Esophagus squamous epithelium (tissue), 5 donors: ENCODE measurements at places on chromosomes 5 and 9. TPM values are rescaled to one million over a fixed set of nuclear protein-coding genes. Genes with fewer than 3 reads are reported as not detected.

GRCh38 chr9:103674271-103674670 is 419.8 kb upstream of the SMC2 start:
- no peaks in the 10 kb centered on the region for H3K36me3 ChIP-seq
- no peaks in the 10 kb centered on the region for H3K4me1 ChIP-seq
- H3K27ac ChIP-seq: no peak overlapping the region
- H3K4me3 ChIP-seq: no peak overlapping the region
- no peaks in the 10 kb centered on the region for H3K27me3 ChIP-seq

GRCh38 chr5:763998-764781 is 20.3 kb downstream of the ZDHHC11B start:
- DNase-seq: no peak
- peaks cover 18% of the 10 kb centered on the region for H3K36me3 ChIP-seq
- H3K27me3 ChIP-seq: no peaks in the 10 kb centered on the region
- H3K4me1 ChIP-seq: peaks cover 17% of the 10 kb centered on the region
- no peak overlapping the region for H3K4me3 ChIP-seq

GRCh38 chr5:16930496-16930895 is 5.6 kb downstream of the MYO10 start:
- H3K36me3 ChIP-seq: no peaks in the 10 kb centered on the region
- no peak overlapping the region for H3K4me3 ChIP-seq
- peaks cover 48% of the 10 kb centered on the region for H3K4me1 ChIP-seq
- no peak for DNase-seq

GRCh38 chr9:2765250-2765880 is 48.1 kb downstream of the KCNV2 start:
- H3K4me1 ChIP-seq: no peaks in the 10 kb centered on the region

DNA sequence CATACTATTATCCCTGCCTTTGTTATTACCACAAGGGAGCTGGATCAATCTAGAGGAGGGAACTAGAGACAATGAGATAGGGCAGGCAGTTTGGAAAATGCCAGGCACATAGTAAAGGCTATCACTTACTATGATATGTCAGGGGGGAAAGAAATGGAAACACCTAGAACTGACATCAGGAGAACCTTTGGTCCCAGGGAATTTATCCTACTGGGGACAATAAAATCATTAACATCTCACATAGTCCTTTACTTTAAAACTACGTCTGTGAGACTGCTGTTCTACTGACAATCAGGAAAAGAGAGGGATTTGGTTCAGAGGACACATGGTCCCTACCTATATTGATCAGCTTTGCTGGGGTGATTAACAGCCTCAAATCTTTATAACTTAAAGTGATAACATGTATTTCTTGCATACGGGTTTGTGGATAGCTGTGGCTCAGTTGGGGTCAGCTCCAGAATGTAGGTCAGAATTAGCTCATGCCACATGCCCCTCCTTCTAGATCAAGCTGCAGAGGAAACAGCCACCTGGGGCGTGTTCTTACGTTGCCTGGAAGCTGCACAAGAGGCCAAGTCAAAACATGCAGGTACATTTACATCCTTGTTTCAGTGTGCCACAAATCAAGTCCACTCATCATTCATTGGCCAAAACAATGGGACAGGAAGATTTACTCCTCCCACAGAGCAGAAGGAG is 43.9 kb upstream of the ALDOB start:
- no peak for DNase-seq
- peaks cover 48% of the 10 kb centered on the region for H3K4me1 ChIP-seq
- H3K27me3 ChIP-seq: no peaks in the 10 kb centered on the region
- H3K27ac ChIP-seq: peak overlapping the region; percentile 90

CD72 gene
- total RNA-seq: not detected
